Kasumi-1 (cell line): ENCODE measurements at places on chromosomes 4 and X.

DNA sequence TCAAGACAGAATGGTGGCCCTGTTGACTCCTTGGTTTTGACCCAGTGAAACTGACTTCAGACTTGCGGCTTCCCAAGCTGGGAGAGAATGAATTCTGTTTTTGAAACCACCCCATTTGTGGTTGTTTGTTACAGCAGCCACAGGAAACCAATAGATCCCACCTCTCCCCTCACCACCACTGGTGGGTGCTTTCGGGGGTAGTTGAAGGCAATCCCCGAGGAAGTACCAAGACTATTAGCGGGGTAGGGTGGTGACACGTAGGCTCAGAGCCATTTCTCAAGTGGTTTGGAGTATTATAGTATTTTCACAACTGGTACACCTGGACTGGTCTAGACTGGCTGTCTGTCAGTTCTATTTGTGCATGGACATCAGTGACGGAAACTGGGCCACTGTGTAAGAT lies 189.1 kb upstream of the RBPJ start:
- no peak for DNase-seq

DNA sequence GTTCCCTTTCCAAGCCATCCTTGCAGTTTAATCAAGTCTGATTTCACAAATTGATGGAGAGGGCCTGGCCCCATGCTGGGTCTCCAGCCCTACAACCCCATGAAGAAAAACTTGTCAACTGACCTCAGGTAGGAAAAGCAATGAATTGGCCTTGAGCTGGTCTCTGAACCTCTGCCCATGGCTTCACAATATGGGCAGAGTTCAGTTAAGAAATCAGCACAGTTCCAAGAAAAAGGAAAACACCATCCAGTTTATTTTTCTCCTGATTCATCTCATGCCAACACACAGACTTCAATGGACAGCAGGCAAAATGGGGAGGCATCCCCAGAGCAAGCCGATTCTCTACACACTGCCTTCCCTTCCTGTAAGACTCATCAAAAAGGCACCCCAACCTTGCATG lies 3.3 kb downstream of the RIPPLY1 start:
- no peak for DNase-seq

GRCh38 chr4:46931981-46932380 lies 22.9 kb upstream of the COX7B2 start:
- DNase-seq = peak; percentile 67

GRCh38 chrX:131985526-131986049 lies 37.5 kb upstream of the STK26 start:
- DNase-seq = peak; percentile 0

GRCh38 chr4:88341227-88342192 lies 37.1 kb upstream of the HERC6 start:
- DNase-seq = no peak

DNA sequence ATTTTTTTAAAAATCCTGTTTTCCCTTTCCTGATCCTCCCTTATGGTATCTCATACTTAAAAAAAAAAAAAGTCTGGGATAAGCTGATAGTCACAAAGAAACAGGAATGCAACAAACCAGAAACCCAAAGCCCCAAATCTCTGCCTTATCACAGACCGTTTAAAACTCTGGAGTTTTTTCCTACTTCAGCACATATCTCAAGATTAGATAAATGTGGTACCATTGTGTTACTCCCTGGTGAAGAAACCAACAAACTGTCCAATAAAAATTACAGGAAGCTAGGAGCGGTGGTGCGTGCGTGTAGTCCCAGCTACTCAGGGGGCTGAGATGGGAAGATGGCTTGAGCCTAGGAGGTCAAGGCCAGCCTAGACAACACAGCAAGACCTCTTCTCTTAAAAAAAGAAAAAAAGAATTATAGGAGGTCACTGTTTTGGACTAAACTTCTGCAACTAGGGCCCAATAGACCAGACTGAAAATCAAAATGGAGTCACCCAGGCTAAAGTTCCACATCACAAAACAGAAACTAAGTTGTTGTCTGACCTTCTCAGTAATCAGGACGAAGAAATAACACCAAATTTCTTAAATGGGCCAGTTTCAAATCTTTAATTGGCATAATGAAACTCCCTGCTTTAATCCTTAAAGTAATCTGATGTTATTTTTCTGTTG lies 51.9 kb downstream of the RBM47 start:
- DNase-seq = no peak

- peak; percentile 91 for DNase-seq
Measured at GRCh38 chr4:157992038-157992705, 180.7 kb downstream of the GASK1B start.

- DNase-seq = no peak
Measured at GRCh38 chr4:90112715-90113114, 14.5 kb upstream of the CCSER1 start.

- DNase-seq = peak; percentile 79
Measured at GRCh38 chr4:133320576-133321170, 171.6 kb downstream of the PCDH10 start.

DNA sequence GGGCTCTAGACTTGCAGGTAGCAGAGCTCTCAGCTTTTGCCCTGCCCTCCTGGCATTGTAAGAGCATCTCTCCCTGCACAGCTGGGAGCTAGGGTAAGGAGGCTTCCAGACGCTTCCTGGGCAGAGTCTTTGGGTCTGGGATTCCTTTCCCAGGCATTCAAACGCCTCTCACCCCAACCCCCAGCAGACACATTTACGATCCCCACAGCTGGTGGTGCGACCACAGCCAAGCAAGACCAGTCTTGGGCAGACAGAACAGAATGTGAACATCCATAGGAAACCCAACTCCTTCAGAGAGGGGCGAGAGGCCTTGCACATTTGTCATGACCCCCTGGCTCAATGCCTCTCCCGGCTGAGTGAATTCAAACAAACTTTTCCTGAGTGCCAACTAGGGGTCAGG lies 38.1 kb upstream of the CD99L2 start:
- DNase-seq = no peak

GRCh38 chr4:11702886-11703557 lies 274.3 kb upstream of the HS3ST1 start:
- DNase-seq = no peak

DNA sequence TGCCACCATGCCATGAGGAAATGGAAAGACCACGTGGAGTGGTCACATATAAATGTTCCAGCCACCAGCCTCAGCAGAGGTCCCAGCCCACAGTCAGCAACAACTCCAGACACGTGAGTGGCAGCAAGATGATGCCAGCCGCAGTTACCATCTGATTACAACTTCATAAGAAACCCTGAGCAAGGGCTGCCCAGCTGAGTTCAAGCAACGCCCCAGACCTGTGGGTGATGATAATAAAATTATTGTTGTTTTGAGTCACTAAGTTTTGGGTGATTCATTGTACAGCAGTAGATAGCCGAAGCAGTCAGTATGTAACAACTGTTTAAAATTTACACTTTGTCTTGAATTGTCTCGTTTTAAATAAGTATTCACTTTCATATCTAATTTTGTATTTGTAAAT lies 5.8 kb upstream of the CCNG2 start:
- DNase-seq = no peak

- no peak for DNase-seq
Measured at GRCh38 chr4:8141935-8142334, 16.7 kb downstream of the ABLIM2 start.
